ENCODE measurements at places on chromosomes 4 and X.
A peak's percentile ranks its signal among the peaks of the same experiment; 100 is the strongest.

DNA sequence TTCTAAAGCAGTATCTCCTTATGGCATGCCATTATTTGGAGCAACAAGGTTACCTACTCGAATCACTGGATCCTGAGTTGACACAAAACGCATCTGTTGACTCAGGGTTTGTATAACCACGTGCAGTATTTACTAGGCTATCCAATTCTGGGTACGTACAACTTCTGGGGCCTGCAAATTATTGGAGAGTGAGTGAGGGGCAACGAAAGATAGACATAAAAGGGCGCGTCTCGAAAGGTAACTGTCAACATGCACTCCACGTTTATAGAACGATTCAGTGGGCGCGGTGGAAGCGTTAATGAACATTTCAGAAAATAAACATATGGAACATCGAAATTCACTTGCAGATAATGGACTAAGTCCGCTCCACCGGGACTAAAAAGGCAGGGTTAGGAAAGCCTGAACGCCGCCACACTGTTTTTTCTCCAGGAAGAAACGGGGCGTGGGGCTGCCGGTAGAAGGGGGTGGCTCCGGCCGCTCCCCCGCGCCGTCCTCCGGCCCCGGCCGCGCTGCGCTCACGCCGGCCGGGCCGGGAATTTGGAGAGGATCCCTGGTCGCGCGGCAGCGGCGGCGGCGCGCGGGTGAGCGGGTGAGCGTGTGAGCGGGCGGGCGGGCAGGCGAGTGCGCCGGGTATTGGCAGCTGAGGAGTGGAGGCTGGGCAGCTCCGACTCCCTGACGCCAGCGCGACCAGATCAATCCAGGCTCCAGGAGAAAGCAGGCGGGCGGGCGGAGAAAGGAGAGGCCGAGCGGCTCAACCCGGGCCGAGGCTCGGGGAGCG is at the start of gene SMAD1:
SMAD1 (plus strand) TSS at position 690 of the 778 bp plus-strand sequence. CDS start 32,761 bp downstream, outside the sequence.
- peak; percentile 2 for DNase-seq

- no peak for DNase-seq
Measured at GRCh38 chrX:10039821-10040793, 72.9 kb downstream of the CLDN34 start.

- DNase-seq, result no peak
Measured at GRCh38 chr4:168847771-168848502, 162.1 kb downstream of the CBR4 start.

DNA sequence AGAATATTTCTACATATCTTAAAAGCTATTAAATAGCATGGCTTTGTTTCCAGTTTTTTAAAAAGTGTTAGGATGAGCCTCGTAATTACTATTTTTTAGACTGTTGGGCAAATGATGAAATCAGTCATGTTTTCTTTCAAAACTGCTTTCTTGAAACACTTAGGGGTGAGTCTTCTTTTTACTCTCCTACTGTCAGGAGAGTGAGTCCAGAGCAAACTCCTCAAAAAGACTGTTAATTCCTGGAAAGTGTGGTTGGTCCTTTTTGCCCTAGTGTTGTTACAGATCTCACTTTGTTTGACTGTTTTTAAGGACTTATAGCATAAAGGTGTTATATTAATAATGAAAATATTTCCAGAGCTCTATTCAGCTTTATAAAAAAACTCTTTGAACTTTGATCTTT is 6.3 kb downstream of the GSTCD start:
- no peak for DNase-seq

GRCh38 chrX:24375600-24376131 is 15.2 kb downstream of the SUPT20HL1 start:
- no peak for DNase-seq

- DNase-seq, result no peak
Measured at GRCh38 chr4:35649778-35650177, 594.5 kb downstream of the ARAP2 start.

- no peak for DNase-seq
Measured at GRCh38 chr4:1250527-1250812, 1.5 kb upstream of the CTBP1 start.

DNA sequence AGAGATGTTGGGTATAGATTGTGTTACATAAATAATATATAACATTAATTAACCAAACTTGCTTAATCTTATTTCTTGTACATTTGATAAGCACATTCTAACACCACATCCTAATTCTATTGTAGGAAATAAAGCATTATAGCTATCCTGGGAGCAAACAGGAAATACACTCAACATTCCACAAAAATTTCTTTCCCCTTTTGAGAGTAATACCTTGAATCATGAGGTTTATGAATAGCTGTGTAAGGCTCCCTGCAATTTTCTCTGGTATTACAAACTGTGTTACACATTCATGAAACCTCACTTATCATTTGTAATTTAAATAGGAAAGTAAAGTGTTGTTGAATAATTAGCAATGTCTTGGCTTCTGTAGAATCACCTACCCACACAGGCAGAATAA is 95.1 kb downstream of the TMEM47 start:
- DNase-seq, result no peak

- DNase-seq, result no peak
Measured at GRCh38 chr4:168713253-168713652, 216.4 kb downstream of the PALLD start.

DNA sequence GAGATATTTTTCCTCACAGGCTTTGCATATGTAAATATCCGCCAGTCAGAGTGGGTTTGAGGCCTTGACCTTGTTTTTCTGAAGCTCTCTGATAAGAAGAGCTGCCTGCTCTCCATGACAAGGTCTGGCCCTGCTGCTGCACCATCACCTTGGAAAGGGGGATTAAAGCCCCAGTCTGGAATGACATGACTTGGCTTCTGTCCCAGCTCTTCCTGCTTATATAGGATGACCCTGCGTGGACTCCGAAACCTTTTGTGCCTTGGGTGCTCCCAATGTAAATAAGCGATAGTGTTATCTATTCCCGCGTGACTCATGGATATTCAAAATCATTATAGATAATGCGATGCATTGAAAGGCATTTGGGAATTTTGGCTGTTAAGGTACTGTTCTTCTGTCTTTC is 139.3 kb downstream of the BMPR1B start:
- no peak for DNase-seq

GRCh38 chr4:120445186-120445585 is 378.5 kb upstream of the MAD2L1 start:
- DNase-seq, result no peak

- no peak for DNase-seq
Measured at GRCh38 chr4:15682242-15683142, 865 bp downstream of the FAM200B start.

DNA sequence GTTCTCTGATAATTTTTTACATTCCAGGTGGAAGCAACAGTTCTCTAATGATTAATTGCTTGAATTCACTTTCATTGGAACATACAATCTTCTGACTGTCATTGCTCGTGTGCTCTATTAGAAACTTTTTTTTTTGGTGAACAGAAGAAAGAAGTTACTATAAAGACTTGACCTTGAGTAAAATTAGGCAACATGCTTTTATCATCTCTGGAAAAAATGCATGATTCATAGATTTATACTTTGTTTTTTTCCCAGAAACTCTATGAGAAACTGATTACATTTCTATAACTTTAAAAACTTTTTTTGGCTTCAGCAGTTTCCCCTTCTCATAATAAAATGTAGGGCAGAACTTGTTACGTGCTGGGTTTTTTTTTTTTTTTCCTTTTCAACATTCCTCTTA is 167.6 kb downstream of the ARHGAP10 start:
- no peak for DNase-seq

DNA sequence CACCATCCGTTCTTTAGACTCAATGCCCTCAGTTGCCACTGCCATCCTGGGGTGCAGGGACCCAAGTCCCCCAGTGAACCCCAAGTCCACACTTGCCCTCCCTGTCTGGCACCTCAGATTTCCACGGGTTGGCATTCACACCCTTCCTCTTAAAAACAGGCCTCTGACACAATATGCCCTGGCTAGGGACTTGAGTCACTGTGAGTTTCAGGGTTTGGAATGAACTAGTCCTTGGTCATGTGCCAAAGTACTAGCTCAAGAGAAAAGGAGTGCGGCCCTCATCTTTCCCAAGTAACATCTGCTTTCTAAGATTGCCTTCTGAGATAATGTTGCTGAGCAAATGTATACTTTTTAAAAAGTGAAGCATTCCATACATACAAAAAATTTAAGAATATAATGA is 134.0 kb downstream of the MID1 start:
- DNase-seq, result no peak

GRCh38 chr4:81505726-81506125 is 34.0 kb upstream of the RASGEF1B start:
- no peak for DNase-seq

GRCh38 chr4:163566257-163566796 is 71.8 kb downstream of the TMA16 start:
- DNase-seq, result no peak

GRCh38 chrX:131216828-131217227 is 72.3 kb downstream of the IGSF1 start:
- no peak for DNase-seq

DNA sequence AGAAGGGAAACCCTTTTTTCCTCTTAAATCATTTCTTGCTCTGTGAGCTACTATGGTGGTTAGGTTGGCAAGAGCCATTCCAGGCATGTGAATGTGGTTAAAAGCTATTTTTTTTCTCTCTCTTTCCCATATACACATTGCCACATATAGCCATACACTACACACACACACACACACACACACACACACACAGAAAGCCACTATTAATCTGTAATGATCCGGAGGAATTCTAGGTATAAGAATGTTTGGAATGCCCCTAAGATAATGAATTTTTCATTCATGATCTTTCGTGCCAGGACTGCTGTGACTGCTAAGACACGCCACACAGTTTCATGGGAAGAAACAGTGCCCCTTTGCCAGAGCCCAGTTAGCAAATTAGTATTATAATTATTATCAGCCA is 21.8 kb upstream of the TLL1 start:
- DNase-seq, result no peak

DNA sequence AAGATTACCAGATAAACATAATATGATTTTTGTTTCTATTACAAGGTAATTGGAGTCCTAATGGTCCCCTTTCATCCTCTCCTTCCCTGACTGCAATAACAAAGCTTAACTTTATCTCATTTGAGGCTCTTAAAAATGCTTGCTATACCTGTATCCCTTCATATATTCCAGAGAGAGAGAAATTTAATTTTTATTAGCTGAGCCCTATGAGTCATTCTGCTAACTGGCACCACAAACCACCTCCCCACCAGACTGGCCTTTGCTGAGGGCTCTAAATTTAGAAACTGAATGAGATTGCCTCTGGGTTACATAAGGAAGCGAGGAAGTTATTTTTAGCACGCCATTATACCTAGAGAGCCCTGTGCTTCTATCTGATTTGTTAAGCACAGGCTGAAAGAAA is 27.4 kb downstream of the CBLL2 start:
- DNase-seq, result no peak
